Activated naive CD4-positive, alpha-beta T cell (primary cell): ENCODE measurements at places on chromosomes 5 and 9.

DNA sequence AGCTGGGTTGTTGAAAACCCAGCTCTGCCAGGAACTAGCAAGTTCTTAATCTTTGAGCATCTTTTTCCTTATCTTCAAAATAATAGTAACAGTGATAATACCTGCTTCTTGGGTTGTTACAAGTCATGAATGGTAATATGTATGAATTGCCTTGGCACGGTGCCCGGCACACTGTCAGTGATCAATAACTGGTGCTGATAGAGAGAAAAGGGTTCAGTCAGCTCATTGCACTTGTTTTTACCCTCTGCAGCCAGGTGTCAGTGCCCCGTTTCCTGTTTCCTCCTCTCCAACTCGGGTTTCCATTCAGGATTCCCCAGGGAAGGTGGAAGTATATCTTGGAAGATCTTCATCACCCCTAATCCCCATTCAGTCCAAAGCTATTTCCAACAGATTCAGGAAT lies 15.8 kb upstream of the NIPAL4 start:
- no peak for DNase-seq

GRCh38 chr5:168747987-168748777 lies 169.0 kb upstream of the PANK3 start:
- no peak for DNase-seq

- no peak for DNase-seq
Observed at GRCh38 chr5:1502046-1502736, 21.6 kb downstream of the LPCAT1 start.

- no peak for DNase-seq
Observed at GRCh38 chr9:118631956-118632355, 737.3 kb downstream of the BRINP1 start.

- DNase-seq: no peak
Observed at GRCh38 chr9:97786341-97786740, 66.7 kb upstream of the FOXE1 start.

DNA sequence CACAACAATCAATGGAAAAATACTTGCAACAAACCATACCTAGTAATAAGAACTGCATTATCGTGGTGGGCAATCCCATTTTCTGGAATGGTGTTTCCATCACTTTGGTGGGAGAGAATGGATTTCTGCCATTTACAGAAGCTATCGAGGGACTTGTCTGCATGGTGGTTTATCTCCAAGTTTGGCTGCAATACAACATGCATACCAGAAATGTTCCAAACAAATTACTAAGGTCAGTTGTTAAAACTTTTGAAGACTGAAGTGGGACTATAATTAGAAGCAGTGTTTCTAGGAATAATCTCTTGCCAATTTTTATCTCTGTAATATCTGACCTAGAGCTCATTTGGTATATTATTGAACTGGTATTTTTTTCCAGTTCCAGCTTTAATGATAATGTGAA lies 30.3 kb downstream of the ADAMTS6 start:
- no peak for DNase-seq

GRCh38 chr5:149448831-149449714 lies 70.0 kb upstream of the IL17B start:
- DNase-seq: no peak

GRCh38 chr9:118529624-118530214 lies 825.5 kb downstream of the TLR4 start:
- no peak for DNase-seq

DNA sequence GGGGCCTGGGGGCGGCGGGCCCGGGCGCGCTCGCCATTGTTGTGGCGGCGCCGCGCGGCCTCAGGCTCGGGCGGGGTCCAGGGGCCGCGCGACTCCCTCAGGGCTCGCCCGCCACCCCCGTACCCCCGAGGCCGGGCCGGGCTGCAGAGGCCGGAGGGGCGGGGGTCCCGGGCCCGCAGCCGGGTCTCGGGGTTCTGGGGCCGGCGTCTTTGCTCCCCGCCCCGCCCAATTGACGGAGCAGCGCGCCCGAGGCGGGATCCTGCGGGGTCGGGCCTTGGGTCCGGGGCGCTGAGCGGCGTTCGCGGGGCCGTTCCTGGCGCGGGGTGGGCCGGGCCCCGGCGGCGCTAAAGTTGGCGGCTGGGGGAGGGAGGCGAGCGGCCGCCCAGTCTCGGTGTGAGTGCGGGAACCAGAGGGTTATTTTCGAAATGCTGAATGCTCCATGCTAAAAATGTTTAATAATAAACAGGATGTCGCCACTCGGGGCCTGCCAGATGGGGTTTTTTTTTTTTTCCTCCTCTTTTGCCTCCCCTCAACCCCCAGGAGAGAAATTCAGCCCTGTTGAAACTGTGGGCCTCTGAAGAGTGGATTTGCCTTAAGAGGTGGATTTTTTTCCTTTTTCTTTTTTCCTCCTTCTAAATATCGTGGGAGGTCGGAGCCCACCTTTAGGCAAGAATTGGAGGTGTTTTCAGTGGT lies 724 bp downstream of the PRRC2B start:
- DNase-seq: peak; percentile 47

DNA sequence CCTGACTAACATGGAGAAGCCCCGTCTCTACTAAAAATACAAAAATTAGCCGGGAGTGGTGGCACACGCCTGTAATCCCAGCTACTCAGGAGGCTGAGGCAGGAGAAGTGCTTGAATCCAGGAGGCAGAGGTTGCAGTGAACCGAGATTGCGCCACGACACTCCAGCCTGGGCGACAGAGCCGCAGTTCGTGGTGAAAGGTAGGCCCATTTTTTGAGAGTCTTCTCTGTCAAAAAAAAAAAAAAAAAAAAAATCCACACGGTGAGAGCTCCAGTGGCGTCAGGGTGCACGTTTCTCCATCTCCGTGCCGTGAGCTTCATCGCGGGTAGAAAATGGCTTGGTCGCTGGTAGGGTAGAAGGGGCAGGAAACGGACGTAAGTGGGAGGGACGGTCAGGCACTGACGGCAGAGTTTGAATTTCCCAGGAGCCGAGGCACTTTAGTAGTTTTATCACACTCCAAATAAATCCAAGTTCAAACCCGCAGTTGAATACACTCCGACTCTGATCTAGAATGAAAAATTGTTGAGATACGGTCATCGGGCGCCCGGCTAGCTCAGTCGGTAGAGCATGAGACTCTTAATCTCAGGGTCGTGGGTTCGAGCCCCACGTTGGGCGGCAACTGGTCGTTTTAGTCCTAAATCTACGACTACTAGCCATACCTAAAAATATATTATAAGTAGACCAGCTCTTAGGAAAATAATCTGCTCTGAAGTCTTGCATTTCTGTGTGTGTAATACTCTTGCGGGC lies 2.4 kb upstream of the TRIM7 start:
- DNase-seq: no peak

DNA sequence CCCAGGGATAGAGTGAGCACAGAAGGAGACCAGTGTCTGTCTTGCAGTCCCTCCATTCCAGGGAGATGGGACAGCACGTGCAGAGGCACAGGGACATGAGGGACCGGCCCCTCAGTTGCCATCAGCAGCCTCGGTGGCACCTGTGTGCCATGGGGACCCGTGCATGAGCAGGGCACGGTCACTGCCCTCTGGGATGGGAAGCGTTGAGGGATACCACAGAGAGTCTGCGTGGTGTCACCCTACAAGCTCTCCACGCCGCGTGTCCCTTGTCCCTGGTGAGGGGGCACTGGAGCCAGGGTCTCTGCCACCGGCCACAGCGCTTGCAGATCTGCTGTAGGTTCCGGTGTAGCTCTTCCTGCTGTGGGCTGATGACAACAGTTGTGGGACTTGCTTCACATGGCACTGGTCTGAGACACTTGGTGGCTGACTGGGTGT lies 108.1 kb downstream of the CACNA1B start:
- no peak for DNase-seq

DNA sequence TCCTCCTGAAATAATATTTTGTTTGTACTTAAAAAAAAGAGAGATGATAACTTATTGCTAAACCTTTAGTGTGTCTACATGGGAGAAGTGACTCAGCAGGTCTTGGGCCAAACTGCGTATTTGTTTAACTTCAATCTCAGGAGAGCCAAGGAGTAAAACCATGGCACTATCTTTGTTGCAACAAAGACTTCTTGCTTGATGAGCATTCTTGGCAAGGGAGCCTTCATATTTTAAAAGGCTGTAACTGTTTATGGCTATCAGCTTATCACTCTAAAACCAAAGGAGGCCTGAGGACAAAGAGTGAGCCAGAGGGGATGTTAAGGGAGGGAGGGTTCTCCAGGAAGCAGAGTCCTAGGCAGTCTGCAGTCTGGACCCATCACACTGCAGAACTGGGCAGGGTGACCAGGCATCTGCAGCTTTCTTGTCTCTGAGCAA lies 216.2 kb upstream of the S1PR3 start:
- DNase-seq: no peak
